ENCODE measurements at places on chromosomes 12 and 14. TPM values are rescaled to one million over a fixed set of nuclear protein-coding genes. Genes with fewer than 3 reads are reported as not detected.

The RNFT2 gene
- 5.7 TPM for total RNA-seq

The PNMA1 gene
- 53.7 TPM for total RNA-seq

The TCL1B gene
- not detected for total RNA-seq

The TIGAR gene
- total RNA-seq = 7.8 TPM

The LRCOL1 gene
- not detected for total RNA-seq

The CDKN3 gene
- 1.1 TPM for total RNA-seq

The KLHDC1 gene
- total RNA-seq = 7.4 TPM

The MIS18BP1 gene
- total RNA-seq = 35.2 TPM

The NTF3 gene
- not detected for total RNA-seq

The MYO1H gene
- not detected for total RNA-seq

The KRT83 gene
- not detected for total RNA-seq

The TMEM132D gene
- total RNA-seq = not detected

The GPX2 gene
- not detected for total RNA-seq

The AP5M1 gene
- 53.0 TPM for total RNA-seq

The IGFBP6 gene
- 0.45 TPM for total RNA-seq

The KCTD10 gene
- 35.2 TPM for total RNA-seq

The LHX5 gene
- total RNA-seq = not detected

The CCDC196 gene
- total RNA-seq = not detected

The TAS2R31 gene
- total RNA-seq = 2.7 TPM

The C12orf50 gene
- total RNA-seq = 0.08 TPM

The PITPNM2 gene
- total RNA-seq = 47.9 TPM

The ACOT4 gene
- total RNA-seq = 0.65 TPM

The GARIN6 gene
- not detected for total RNA-seq

The TSHR gene
- 0.50 TPM for total RNA-seq

The COX8C gene
- not detected for total RNA-seq

The OR6C2 gene
- not detected for total RNA-seq

The FICD gene
- total RNA-seq = 5.1 TPM

The SRSF9 gene
- total RNA-seq = 122 TPM

The NRXN3 gene
- not detected for total RNA-seq

The MYO1A gene
- total RNA-seq = not detected

The P2RX2 gene
- not detected for total RNA-seq

The MARCHF9 gene
- total RNA-seq = 45.3 TPM

The IL22 gene
- 5.6 TPM for total RNA-seq

The CLEC1A gene
- not detected for total RNA-seq

The ATF1 gene
- 23.1 TPM for total RNA-seq

Measured in T-helper 17 cell (primary cell).